T-helper 9 cell (primary cell): ENCODE measurements at places on chromosomes 1 and 21.

GRCh38 chr1:228215663-228216116 lies 7.8 kb downstream of the OBSCN start:
- no peak for DNase-seq

DNA sequence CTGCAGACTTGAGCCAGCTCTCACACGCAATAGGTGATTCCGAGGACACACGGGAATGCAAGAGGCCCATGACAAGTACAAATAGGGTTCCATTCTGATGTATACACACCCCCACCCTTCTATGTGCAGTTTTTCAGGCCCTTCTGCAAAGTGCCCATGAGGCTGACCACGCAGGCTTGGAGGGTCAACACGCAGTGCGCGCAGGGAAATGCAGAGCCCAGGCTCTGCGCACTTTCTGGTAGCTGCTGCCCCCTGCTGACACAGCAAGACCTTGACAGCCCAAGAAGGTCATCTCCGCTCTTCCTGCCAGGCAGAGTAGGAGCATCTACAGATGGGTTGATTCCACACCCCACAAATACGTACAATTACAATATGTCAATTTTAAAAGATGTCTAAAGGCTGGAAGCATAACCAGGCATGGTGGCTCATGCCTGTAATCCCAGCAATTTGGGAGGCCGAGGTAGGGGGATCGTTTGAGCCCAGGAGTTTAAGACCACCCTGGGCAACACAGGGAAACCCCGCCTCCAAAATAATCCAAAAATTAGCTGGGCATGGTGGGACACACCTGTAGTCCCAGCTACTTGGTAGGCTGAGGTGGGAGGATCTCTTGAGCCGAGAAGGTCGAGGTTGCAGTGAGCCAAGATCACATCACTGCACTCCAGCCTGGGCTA lies 18.5 kb downstream of the SH3BP5L start:
- DNase-seq = peak; percentile 43

DNA sequence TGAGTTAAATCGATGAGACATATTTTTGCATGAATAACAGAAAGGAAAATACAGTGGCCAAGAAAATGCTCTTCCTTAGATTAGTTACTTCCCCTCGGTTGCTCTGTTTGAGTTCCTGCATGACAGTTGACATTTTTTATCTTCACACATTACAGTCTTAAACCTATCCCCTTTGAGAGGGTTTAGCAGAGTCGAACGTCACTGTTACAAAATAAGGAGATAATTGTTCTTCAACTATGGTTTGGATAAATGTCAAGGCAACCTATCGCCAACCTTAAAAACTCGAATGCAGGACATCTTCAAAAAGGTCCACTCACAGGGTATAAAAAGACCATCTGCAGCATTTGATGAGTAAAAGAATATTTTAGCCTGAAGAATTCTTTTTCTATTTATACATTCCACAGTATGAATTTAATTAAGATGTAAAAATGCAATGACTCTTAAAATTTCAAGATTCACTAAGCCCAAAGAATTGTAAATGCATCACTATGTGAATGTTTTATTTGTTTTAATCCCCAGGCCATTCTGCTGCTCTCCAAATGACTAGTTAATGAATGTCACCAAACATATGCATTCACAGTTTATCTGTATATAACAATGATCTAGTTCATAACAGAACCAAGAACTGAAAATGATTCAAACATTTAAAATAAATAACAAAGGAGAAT lies 68.9 kb upstream of the COL11A1 start:
- no peak for DNase-seq

GRCh38 chr1:227559499-227559898 lies 3.9 kb upstream of the ZNF678 start:
- DNase-seq = no peak

DNA sequence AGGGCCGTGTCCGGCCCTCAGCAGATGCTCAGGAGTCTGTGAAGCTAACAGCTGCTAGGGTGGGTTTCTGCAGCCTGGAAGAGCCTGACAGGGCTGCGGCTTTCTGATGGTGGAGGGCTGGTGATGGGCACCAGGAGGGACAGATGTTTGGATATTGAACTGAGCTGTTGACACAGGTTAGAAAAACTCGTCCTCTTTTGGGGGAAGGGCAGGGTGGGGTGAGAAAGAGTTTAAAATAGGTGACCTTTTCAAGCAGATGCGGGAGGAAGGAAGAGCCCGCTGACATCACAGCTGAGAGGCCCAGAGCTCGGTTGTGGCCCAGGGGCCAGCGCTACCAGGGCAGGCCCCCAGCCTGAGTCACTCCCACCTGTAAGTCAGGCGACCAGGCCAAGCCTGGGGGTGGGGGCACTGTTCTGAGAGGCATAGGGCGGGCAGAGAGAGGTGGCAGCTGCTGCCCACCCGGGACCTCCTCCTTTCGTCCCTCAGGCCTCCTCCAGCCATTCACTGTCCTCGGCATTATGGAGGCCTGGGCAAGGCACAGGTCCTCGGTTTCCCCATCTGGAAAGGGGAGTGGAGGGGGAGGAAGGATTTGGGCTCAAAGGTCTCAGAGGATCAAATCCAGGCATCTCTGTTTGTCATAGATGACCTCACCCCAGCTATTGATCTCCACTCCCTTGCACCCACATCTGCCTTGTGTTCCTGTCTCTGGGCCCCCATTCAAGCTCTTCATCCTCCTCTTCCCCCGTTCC lies 32.3 kb upstream of the ID3 start:
- no peak for DNase-seq

- DNase-seq = no peak
Observed at GRCh38 chr1:223713546-223714420, 1.4 kb downstream of the CAPN2 start.

DNA sequence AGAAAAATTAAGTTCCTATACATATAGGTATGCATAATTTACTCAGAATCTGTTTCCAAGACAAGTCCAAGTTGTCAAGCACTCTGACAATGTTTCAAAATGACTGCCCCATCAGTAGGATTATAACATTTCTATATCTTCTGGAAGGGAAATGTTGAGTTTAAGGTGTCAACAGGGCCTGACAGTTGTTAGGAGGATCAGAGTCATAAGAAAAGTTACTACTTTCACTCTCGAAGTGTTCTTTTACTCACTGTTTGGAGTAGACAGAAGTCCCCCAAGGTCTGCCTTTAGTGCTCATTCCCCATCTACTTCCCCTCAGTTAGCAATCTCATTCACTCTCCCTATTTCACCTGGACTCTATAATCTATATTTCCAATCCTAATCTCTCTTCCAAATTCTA lies 20.6 kb upstream of the MAGI3 start:
- DNase-seq = no peak

GRCh38 chr1:116769994-116770393 lies 15.8 kb downstream of the CD2 start:
- no peak for DNase-seq

GRCh38 chr1:101451888-101452287 lies 215.1 kb downstream of the S1PR1 start:
- no peak for DNase-seq

DNA sequence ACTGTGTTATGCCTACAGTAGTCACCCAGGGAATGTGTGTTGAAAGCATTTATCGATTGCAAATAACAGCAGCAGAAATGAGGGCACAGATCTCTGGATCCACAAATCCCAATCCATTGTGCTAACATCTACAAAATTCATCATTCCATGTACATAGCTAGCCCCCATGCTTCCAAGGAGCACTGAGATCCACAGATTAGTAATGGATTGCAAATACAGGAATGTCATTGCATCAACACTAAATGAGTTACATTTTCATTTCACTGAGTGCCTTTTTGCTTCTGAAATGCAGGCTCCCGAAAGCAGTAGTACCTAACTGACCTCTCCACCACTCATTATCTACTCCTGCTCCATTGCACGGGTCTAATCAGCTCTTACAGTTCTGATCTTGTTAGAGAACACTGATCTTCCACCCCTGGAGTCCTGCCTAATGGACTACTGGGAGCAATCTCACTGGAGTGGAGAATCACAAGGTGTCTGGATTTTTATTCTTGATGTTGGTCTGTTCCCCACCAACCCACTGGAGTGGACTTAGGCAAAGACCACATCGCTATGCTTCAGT lies 30.5 kb downstream of the ASTN1 start:
- no peak for DNase-seq

- DNase-seq = no peak
Observed at GRCh38 chr21:30251781-30252180, 31.0 kb downstream of the KRTAP24-1 start.

DNA sequence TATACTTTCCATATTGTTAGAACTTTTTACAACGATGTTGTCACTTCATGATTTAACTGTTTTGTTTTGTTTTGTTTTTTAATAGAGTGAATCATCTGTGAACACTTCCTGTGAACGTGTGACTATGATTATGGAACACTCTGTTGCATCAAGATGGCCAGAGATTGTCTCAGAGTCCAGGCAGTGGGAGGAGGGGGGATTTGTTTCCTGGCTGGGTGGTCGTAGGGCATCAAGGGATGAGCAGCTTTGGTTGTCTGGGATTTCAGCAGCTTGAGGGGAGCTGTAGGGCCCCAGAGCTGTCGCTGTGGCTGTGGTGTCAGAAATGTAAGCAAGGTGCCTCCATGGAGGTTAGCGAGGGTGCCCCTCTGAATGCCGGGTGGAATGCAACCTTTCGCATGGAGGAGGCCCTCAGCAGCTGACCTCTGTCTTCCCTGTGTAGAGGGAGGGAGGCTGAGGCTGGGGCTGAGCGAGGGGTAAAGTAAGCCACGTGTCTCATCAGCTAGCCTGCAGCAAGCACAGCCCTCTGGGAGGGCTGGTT lies 21.4 kb downstream of the NEK2 start:
- DNase-seq = no peak

DNA sequence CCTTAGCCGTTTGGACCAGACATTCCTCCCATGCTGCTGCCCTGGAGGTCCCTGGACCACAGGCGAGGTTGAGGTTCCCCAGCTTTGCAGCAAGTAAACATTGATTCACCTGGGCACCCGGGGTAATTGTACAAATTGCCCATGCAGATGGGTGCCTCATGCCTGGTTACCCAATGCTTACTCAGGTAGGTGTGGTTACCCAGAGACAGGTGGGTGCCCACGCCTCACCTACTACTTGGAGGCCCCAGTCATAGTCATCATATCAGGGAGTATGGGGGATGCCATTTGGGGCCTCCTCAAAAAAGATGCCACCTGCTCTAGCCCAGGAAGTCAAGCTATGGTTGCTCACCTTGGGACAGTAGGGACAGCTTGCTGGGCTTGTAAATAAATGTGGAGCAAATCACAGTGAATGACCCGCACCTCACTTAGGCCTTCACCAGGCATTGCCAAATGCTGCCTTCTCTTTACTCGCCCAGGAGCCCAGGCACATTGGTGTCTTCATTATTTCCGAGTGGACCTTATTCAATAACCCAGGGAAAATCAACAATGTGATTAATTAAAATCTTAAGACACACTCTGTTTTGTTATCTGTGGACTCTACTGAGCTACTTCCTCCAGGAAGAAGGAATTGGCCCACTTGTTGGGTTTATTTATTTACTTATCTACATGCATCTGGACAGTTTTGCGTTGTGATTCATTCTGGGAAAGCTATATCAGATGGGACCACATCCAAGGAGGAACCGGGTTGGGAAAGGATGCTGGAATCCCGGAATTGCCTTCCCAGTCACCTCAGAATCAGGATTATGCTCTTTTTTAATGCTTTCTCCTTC lies 35.6 kb upstream of the GRHL3 start:
- no peak for DNase-seq

DNA sequence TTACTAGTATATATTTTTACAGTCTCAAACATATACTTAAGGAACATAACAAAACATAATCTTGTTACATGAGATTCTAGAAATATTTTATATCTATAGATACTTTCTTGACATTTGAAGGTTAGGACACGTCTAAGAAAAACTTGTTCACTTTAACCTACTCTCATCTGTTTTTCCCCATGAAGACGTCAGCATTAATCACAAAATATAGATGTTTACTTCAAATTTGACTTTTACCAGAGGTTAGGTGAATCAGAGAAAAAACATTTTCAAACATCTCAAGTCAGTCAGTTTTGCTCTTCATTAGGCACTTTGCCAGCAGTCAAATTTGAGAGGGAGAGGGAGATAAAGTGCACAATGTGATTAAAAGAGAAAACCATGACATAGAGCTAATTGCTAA lies 47.7 kb downstream of the BRINP3 start:
- DNase-seq = no peak

GRCh38 chr1:17826165-17826488 lies 71.0 kb downstream of the ACTL8 start:
- no peak for DNase-seq

DNA sequence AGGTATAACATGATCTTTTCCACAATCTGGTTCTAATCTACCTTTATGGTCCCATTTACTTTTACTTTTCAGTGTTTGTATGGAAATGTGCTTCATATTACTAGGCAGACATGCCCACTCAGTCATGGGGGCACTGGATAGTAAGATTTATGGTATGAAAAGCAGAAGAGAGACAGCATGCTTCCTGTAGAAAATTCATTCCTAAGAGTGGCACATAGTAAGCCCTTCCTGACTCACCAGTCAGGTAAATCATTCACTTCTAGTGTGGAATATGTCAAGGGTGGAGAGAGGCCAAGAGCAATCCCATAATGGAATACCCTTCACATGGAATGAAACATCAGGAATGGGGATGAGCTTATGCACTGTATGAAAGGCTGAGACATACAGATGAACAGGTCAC lies 49.5 kb upstream of the BCL10 start:
- no peak for DNase-seq

- DNase-seq = no peak
Observed at GRCh38 chr1:98737835-98738234, 76.3 kb downstream of the SNX7 start.

- no peak for DNase-seq
Observed at GRCh38 chr21:45613881-45614280, 29.6 kb upstream of the PCBP3 start.

GRCh38 chr1:154256686-154257085 lies 15.7 kb upstream of the HAX1 start:
- no peak for DNase-seq

DNA sequence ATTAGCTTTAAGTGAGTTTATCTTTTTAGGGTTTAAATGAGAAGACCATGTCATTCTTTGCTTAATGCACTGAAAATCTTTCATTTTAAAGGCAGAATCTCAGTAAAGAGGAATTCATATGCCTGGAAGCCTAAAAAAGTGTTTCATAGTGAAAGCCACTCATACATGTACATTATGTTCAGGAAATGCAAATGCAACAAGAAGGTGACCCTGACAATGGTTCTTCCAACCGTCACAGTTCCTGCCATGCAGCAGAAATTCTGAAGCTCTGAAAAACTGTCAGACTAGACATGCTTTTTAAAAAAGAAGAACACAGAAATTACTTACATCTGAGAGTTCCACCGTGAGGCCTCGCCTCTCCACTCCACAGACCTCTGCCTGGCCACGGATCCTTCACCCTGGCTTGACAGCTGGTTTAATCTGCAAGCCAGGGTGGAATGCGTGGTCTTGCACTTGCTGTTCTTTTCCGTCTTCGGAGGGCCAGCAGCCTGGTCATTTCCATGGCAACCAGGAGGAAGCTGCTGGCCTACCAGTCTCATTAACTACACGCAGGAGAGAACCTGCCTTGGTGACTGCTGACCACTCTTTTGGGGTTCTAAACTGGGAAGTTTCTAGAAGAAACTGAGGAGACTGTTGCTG lies 41.8 kb upstream of the PAXBP1 start:
- no peak for DNase-seq

GRCh38 chr21:46184625-46185555 lies 631 bp upstream of the SPATC1L start:
- DNase-seq = peak; percentile 32
